ENCODE measurements at places on chromosomes 5 and 9.

DNA sequence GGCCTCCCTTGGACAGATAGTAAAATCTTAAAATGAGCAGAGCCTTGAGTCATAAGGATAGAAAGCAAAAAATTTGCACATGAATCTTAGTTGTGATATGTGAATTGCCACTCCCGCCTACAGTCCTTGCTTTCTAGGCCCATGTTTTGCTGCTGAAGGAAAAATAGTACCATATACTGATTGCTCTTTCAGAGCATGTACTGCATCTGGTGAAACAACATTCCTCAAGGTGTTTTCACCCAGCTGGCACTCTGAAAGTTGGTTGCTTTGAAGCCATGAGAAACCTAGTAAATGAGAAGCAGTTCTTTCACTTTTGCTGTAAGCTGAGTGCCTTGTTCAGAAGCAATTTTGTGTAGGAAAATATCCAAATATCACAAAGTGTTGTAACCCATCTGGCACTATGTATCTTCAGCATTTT, 10.3 kb downstream of the CDC37L1 start:
- no peak for DNase-seq

DNA sequence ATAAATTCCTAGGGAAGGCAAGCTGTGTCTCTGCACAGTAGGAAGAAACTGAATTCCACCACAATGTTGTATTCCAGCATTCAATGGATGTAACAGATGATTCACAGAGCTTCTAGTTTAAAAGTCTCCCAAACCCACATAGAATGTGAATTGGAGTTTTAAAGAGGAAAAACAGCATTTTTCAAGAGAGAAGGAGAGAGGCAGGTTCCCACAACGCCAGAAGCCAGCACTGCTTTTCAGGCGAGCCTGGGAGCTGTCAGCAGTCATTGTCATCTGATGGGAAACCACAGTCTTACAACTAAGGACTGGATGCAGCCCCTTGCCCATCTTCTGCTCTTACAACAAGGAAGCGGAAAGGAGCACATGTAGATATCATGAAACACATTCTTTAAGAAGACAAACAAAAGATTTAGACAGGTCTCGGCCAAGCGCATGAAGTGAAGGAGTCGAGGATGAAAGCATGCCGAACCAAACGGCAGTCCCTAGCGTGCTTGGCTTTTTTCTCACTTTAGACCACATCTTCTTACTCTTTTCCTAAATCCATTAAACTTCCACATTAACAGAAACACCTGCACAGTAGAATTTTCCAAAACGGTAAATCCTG, 638 bp downstream of the DIRAS2 start:
- no peak for DNase-seq

GRCh38 chr5:119255571-119256356, 100.1 kb upstream of the TNFAIP8 start:
- DNase-seq = peak; percentile 38

- no peak for DNase-seq
Observed at GRCh38 chr5:76941000-76941399, 11.8 kb upstream of the CRHBP start.

GRCh38 chr9:115033800-115034199, 84.2 kb downstream of the TNC start:
- DNase-seq = no peak

- DNase-seq = no peak
Observed at GRCh38 chr5:113264046-113264445, 170.7 kb downstream of the TSSK1B start.

DNA sequence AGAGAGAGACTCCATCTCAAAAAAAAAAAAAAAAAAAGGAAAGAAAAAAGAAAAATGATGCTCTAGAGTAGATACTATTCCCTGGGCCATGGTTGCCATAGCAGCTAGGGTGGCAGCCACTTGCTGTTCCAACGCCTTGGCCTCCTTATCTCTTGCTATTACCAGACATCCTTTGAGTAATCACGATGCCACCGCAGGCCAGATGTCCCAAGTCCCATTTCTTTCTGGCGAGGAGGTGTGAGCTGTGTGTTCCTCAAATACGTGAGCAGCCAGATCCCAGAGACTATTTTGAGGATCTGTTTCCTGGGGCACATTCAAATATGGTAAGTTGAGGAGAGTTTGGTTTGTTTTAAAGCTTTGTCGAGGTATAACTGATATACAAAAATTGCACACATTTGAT, 23.4 kb upstream of the GFPT2 start:
- DNase-seq = no peak

- DNase-seq = no peak
Observed at GRCh38 chr5:43573058-43573457, 16.2 kb upstream of the PAIP1 start.

GRCh38 chr9:104915753-104916152, 12.2 kb downstream of the ABCA1 start:
- no peak for DNase-seq

DNA sequence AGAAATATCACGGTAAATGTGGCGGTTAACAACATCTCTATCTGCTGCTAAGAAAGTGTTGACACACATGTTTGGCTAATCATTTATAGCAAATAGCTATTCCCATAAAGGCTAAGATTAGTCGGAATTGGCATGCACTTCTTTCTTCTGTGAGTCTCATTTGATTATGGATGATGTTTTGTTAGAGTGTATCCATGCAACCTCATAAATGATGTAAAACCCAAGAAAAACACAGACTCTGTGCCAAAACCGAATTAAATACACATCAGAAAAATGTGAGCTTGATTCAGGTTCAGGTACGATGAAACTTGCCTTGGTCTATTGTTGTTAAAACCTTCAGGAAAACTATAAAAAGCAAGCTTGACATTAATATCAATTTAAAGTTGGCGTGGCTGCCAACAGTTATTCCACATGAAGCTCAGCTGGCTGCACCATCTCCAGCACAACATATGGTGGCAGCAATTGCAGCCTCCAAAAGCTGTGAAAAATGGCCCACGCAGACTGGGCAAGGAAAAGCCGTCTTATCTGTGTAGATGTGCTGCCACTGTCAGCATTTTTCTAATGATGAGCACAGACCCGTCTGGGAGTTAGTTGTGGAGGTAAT, 41.1 kb upstream of the ICE1 start:
- no peak for DNase-seq

GRCh38 chr9:91392435-91392834, 30.7 kb upstream of the AUH start:
- no peak for DNase-seq

- peak; percentile 63 for DNase-seq
Observed at GRCh38 chr9:76756268-76756640, 8.0 kb upstream of the PCA3 start.

DNA sequence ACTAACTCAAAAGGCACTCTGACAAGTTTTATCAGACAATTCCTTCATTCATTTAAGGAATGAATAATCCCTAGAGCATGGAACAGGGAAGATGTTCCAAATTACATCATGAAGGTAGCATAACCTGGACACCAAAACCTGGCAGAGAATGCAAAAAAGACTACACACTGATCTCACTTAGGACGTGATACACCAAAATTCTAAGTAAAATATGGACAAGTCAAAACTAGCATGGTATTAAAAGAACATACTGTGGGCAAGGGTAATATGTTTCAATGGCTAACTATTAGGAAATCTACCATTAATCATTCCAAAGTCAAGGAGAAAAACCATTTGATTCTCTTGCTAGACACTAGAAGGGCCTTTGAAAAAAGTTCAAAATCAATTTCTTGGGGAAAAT, 176.5 kb downstream of the HSPA4 start:
- DNase-seq = no peak

- DNase-seq = no peak
Observed at GRCh38 chr9:101246691-101247090, 138.1 kb downstream of the BAAT start.

DNA sequence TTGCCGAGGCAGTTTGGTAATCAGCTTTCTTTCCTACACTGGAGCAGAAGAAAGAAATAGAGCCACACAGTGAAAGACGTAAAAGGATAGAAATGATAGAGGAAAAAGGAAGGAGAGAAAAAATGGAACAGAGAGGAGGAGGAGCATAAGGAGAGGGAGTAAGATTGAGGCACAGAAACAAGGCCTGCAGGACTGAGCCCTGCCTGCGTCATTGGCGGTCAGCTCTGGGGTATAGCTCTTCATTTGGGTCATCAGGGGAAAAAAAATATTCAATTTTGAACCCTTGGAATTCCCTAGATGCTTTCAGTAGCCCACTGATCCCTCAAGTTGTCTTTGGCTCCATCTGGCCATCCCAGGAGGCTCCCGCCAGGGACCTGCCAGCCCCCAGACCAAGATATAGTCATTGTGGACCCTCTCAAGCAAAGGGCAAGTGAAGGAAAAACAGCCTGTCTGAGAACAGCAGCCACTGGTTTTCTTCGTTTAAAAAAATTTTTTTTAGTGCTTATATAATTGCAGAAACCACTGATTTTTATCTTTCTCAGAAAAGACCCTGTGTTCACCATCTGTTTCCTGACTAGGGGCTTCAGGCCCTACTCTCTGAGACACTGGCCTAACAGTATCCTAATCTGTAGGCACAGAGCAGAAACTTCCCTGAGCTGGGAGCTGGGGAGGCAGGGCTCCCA, 31.3 kb upstream of the MATR3 start:
- no peak for DNase-seq

GRCh38 chr9:137744632-137745183, 125.9 kb downstream of the EHMT1 start:
- DNase-seq = no peak

DNA sequence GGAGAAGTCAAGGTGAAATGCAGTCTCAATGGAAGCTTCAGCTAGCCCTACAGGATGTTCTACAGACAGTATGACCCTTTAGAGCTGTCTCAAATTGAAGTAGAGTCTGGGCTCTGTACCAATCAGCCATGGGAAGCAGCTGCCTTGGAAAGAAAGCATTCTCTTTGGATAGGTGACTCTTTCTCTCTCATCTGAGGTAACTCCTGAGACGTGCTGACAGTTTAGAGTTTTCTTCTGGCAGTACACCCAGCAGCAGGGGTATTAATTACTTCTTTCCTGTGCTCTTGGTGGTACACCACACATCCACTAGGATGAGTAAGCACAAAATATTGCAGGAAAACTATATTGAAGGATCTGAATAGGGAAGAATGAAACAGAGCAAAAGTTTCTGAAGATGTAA, 329.6 kb upstream of the RGMB start:
- no peak for DNase-seq

- peak; percentile 5 for DNase-seq
Observed at GRCh38 chr5:33530183-33531036, 89.6 kb downstream of the TARS1 start.

GRCh38 chr5:67350618-67351201, 154.1 kb upstream of the CD180 start:
- DNase-seq = peak; percentile 40

GRCh38 chr5:43042176-43042625, 2.1 kb upstream of the ANXA2R start:
- DNase-seq = peak; percentile 98

- DNase-seq = no peak
Observed at GRCh38 chr9:14423815-14424261, 109.9 kb upstream of the NFIB start.

DNA sequence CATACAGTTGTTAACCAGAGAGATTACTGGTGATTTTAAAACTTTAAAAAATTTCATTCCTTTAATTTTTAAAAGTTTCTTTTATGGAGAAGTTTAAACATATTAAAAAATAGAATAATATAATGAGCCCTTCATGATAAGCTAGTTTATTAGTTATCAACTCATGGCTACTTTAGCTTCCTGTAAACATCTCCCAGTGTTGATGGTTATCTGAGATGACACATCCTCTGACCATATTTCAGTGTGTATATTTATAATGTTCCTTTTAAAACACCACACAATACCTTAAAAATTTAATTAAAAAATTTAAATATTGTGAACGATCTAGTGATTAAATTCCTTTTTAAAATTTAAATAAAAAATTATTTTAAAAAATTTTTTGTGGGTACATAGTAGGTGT, 74.1 kb downstream of the IPO11 start:
- DNase-seq = no peak

DNA sequence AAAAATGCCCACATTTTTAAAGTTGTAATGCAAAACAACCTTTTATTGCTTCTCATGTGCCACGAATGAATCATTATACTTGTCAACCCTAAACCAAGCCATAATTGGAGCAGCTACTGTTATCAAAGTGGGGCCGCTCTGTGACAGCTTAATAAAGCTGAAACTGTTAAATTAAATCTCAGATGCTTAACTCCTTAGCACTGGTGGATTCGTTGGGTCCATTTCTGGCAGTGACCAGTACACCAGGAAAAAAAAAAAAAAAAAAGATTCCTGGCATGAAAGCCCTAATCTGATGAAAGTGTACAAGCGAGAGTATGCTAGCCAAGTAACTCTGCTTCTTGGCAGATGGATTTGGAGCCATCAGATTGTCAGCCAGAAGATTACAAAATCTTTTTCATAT, 164.8 kb downstream of the ZSWIM6 start:
- no peak for DNase-seq

DNA sequence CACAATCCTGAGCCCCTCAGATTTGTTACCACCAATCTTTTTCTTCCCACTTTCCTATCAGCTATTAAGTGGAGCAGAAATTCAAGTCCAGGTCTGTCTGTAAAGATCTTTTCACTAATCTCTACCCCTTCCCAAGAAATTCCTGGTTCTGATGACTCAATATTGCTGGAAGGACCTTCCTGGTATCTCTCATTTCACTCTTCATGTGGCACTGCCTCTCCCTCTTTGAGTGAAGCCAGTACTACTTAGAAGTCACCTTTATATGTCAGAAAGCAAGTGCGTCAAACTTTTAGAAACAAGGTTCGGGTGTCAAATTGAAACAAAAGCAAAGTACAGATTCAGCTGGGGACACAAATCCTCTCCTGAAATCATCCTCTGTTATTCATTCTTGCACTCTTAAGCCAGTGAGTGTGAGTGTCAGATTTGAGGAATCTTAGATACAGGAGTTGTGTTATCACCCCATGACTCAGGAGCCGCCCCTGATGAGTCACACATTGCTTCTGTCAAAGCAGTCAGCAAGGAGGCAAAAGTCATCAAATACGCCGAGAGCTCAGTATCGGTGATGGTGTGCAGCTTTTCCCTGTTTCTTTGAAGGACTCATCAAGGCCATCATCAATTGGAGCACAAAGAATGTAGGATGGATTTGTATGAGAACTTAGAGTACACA, 313.0 kb downstream of the CETN3 start:
- peak; percentile 3 for DNase-seq

- DNase-seq = no peak
Observed at GRCh38 chr9:39588500-39589137, 233.2 kb downstream of the SPATA31A1 start.

DNA sequence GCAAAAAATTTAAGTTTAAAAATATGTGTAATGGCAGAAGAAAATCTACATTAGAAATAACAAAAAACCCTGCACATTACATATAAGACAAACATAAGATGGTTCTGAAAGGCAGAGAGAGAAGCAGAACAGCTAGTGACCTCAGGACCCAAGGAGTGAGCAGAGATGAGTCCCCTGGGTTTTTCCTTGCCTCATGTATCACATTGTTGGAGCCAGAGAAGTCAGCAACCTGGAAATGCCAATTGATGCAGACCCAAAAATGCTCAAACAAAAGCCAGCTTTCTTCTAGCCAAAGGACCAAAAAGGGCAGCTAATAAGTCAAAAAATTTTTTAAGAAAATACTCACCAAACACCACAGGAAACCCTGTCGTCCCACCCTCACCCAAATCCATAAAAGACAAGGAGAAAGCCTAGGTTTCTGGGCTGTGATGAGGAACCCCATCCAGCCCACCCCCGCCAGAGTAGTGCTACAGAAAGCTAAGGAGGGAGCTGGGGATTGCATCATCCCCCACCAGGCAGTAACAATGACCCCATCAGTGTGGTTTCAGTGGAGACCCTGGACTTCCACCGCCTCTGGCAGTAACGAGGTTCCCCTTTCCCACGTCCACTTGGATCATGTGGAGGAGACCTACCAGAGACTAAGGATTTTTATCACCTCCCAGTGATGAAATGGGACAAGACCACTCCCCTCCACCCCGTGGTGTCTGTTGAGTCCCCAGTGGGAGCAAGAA, 17.6 kb downstream of the DENND1A start:
- DNase-seq = peak; percentile 88

- DNase-seq = peak; percentile 26
Observed at GRCh38 chr9:83199240-83199639, 136.3 kb upstream of the RASEF start.
